ENCODE measurements at places on chromosomes 2 and 18.

- no peak for DNase-seq
Measured at GRCh38 chr2:162050513-162050961, 23.5 kb downstream of the DPP4 start.

GRCh38 chr2:163469561-163469962 lies 266.2 kb downstream of the FIGN start:
- DNase-seq: no peak

DNA sequence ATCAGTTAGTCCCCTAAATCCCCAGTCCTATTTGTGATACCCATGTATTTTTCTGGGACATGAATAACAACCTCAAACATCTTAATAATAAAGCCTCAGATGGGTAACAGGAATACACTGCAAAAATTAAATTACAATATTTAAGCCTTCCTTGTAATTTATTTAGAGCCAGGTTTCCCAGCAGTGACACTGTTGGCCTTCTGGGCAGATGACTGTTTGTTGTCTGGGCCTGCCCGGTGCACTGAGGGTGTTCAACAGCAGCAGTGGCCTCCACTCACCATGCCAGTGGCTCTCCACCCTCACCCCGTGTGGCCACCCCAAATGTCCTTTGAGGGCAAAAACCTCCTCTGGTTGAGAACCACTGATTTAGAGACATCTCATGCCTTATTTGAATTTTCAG lies 270.2 kb upstream of the SIX3 start:
- no peak for DNase-seq

- DNase-seq: no peak
Measured at GRCh38 chr2:30693821-30694281, 113.4 kb downstream of the CAPN13 start.

GRCh38 chr2:19119326-19120001 lies 239.0 kb downstream of the OSR1 start:
- DNase-seq: no peak

- no peak for DNase-seq
Measured at GRCh38 chr2:55585451-55586080, 31.9 kb downstream of the PPP4R3B start.

DNA sequence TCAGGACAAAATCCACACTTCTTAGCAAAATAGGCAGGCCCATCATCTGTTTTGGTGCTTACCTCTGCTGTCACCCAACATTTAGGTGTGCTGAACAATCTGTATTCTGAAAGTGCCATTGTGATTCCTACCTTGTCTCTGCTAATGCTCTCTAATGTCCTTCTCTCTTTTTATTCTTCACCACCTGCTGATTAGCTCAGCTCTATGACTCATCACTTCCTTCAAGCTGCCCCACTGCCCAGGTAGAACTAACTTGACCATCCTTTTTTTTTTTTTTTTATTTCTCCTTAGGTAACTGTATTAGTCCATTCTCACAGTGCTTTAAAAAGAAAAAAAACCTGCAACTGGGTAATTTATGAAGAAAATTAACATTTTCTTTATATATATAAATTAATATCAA lies 478.7 kb upstream of the POU3F3 start:
- no peak for DNase-seq

GRCh38 chr18:7990670-7991069 lies 423.6 kb downstream of the PTPRM start:
- DNase-seq: no peak

- no peak for DNase-seq
Measured at GRCh38 chr2:194332799-194333490, 1324.1 kb upstream of the SLC39A10 start.

- DNase-seq: no peak
Measured at GRCh38 chr18:57547260-57547659, 39.2 kb downstream of the FECH start.
